Urinary bladder (tissue), 4 donors: ENCODE measurements at places on chromosomes 12 and 14. TPM values are rescaled to one million over a fixed set of nuclear protein-coding genes. Genes with fewer than 3 reads are reported as not detected.

- no peak for DNase-seq
Observed at GRCh38 chr12:80761838-80762237, 45.1 kb downstream of the MYF5 start.

DNA sequence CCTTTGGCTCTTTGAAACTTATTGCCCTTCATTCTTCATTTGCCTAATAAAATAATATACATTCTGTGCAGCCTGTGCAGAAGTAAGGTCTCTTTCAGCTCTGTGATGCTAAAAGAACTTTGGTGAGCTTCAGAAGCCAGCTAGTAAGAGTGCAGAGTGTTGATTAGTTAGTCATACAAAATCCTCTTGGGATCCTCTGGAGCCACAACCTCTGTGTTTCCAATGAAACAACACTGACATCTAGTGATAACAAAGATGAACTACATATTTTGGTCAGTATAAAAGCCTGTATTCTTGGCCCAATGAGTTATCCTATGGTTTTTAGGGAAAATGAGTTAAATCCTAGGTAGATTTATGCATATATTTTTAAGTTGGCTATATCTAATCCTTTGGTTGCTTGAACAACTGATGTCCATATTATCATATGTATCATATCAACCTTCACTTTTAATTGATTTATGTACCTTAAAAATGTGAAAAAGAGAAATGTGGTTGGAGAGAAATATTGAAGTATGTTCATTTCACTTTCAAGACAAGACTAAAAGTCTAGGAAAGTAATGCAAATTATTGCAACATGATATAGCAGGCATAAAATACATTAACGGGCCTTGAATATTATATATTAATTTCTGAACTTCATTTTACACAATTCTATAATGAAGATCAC lies 158.4 kb downstream of the KLHL28 start:
- peak; percentile 20 for DNase-seq

- DNase-seq, result no peak
Observed at GRCh38 chr14:84782902-84783301, 747.0 kb upstream of the FLRT2 start.

DNA sequence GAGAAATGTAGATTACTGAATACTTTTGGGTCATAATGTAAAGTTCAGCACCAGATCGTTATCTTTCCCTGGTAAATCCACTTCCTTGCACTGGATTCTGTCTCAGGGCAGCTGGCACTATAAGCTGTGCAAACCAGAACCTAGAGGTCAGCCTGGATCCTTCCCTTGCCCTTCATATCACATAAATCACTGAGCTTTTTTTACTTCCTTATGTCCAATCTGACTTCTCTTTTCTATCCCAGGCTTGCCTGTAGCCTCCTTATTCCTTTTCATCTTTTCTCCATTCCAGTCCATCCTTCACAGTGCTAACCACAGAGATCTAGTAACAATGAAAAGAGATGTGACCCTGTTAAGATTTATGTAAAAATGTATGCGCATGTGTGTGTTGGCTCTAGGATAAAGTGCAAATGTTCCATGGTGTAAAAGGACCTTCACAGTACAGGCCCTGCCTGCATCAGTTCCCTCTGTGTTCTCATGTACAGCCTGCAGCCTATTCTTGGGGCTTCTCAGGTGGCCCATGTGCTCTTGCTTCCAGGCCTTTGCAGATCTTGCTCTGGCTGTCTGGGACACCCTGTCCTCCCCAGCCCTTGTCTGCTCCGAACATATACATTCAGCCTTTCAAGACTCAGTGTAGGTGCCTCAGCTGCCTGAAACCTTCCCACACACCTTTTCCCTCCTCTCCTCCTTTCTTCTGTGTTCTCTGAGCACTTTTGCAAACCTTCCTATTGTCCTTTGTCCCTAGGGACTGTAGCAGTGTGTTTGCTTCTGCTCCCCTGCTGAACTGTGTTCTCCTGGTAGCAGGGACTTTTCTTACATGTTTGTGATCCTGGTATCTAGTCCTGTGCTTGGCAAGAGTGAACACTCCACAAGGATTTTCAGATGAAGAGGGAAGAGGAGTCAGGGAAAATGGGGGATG lies 30.0 kb downstream of the PELI2 start:
- DNase-seq, result no peak

The HNRNPC gene
- polyA plus RNA-seq, result 476 TPM

DNA sequence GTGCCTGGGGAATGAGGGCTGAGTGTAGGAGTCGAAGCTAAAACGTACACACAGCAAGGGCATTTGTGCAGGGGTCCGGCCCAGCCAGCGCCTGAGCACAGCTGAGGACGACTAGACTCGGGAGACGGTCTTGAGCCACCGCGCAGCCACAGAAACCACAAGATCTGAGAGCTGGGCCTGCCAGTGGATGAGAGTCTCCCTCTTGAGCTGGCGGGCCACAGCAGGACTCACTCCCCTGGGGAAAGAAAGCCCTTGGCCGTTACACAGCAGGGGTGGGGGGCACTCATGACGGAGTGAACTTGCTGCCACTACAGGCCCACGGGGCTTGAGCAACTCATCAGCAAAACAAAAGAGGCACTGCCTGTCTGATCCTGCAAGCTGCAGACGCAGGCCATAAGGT lies 23.0 kb downstream of the STX2 start:
- no peak for DNase-seq

DNA sequence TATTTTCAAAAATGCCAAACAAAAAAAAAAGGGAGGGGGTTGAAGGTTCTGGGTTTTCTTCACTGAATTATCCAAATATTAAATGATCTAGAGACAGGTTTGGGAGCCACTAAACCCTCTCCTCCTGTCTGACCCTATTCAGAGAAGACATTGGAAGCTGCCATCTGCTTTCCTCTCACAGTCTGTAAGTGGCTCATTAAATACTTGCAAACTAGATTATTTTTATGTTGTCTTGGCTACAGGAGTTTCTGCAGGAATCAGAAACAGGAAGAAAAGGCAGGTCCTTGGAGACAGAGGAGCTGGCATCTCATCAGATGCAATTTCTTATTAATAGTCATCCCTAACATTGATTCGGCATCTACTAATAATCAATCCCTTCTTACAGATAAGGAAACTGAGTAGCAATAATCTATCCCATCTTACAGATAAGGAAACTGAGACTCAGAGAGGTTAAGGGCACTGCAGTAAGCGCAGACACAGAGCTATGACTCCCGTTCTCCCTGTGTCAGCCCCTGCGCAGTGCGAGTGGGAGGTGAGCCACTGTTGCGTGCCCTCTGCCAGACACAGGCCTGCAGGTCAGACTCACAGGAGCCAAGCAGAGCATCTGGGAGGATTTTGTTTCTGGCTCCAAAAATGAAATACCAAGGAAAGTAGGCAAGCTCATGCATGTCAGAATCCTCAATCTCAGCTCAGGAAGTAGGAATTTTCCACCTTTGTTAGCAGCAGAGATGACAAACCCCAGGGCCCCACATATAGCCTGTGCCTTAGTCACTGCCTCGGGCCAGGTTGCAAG lies 11.0 kb downstream of the BDKRB2 start:
- DNase-seq, result no peak

GRCh38 chr14:67332468-67332867 lies 27.1 kb downstream of the ATP6V1D start:
- no peak for DNase-seq

- no peak for DNase-seq
Observed at GRCh38 chr14:100578552-100578951, 8.7 kb downstream of the BEGAIN start.

The ZNF10 gene
- polyA plus RNA-seq, result 10.8 TPM

The CEBPE gene
- 0.06 TPM for polyA plus RNA-seq

The PPFIBP1 gene
- 38.4 TPM for polyA plus RNA-seq

The TAS2R9 gene
- not detected for polyA plus RNA-seq

- DNase-seq, result no peak
Observed at GRCh38 chr14:90839024-90839888, 23.0 kb upstream of the TTC7B start.

DNA sequence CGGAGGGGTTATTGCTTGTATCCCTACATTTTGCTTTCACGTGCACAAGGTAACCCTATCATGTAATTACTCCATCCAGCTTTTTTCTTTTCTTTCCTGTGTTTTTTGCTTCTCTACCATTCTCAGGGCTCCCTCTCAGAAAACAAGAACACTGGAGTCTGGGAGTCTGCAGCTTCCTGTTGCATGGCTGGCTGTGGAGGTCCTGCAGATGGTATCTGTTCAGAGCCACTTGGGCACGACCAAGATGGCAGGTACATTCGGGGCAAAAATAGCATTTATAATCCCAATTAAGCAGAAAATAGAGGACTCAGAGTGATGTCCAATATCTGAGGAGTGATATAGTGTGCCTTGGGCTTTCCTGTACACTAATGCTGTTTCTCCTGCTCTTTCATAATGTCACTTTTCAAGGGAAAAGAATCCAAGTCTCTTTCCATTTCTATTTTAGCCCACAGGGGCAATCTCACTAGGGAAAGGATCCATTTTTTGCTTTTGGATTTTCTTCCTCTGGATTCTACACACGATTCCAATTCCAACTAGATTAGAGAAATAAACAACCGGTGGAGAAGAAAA lies 3.2 kb upstream of the NUMB start:
- DNase-seq, result no peak

The CIROP gene
- polyA plus RNA-seq, result not detected

DNA sequence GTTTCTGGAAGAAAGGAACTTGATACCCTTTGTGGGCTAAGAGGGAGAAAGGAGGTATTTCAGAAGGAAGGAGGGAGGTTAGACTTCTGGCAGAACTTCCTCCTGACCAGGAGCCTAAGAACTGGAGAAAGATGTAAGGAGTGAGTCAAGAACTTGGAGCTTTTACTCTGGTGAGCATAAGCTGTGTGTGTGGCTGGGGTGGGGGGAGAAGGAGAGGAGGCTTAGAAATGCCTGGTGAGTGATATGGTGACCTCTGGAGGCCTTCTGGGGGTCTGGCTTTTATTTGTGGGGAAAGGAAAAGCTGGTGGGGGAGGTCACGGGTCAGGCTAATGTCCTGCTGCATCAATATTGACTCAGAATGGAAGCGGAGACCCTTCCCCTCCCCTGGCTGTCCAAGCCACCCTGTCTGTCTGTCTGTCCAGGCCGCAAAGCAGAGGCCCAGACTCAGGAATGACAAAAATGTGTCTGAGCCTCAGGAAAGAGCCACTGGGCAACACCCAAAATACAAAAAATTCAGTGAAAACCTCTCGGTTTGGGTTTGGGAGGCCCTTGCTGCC lies 4.8 kb downstream of the LRP1 start:
- DNase-seq, result no peak

GRCh38 chr14:91417983-91418386 lies 365 bp upstream of the CCDC88C start:
- DNase-seq, result no peak

- no peak for DNase-seq
Observed at GRCh38 chr12:54859502-54859901, 5.2 kb downstream of the MUCL1 start.

DNA sequence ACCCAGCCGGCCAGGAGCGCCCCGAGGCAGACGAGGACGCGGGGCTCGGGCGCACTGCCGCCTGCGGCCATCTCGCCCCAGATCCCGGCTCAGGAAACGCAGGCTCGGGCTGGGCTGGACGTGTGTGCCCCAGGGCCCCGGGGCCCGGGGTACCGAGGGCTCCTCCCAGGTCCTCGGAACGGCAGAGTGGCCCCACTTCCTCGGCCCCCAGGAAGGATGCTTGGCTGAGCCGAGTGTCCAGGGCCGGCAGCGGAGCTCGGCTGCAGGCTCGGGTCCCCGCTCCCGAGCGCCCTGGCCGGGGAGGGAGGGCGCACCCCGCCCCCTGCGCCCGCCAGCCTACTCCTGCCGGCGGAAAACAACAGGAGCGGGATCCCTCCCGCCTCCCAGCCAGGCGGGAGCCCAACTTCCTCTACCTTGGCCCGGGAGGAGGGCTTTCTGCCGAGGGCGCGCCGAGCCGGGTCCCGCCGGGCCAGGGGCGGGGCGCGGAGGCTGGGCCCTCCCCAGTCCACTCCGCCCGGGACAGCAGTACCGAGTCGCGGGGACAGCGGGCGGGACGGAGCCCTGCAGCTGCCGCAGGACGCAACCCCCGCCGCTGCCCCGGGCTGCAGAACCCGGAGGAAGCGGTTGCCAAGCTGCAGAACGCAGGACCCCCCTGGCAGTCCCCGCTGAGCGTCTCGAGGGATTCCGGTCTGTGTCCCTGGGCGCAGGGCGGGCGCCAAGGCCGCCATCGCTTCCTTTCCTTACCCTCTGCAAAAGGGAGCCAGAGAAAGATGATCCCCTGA lies at the start of gene VSIG10:
Gene VSIG10 (minus strand): TSS at position 411 of the 782 bp plus-strand sequence. CDS start 340 bp downstream, at position 71.
- no peak for DNase-seq

- no peak for DNase-seq
Observed at GRCh38 chr12:16756833-16757555, 151.0 kb upstream of the LMO3 start.

DNA sequence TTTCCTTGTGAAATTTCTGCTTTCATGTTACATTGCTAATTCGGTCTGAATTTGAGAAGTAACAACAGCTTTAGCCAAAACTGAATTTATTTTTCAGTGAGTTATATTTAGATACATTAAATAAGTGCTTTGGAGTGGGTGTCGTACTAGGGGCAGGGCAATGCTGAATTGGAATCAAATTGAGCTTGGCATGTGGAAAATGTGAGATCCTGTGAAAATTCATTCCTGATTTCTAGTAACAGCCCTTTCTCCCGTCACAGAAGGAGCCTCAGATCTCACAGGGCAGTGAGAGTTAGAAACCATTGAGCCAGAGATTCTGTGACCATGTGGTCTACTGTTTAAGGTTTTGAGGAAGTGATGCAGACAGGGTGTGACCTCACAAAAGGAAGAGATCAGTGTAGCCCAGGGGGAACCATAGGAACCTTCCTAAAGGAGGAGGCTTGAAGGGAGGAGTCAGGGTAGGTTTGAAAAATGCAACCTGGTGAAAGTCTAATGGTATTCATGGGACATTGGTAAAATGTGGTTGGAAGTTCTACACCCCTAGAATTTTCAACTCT lies 1136.8 kb downstream of the AACS start:
- DNase-seq, result no peak

The SIX1 gene
- 0.52 TPM for polyA plus RNA-seq

DNA sequence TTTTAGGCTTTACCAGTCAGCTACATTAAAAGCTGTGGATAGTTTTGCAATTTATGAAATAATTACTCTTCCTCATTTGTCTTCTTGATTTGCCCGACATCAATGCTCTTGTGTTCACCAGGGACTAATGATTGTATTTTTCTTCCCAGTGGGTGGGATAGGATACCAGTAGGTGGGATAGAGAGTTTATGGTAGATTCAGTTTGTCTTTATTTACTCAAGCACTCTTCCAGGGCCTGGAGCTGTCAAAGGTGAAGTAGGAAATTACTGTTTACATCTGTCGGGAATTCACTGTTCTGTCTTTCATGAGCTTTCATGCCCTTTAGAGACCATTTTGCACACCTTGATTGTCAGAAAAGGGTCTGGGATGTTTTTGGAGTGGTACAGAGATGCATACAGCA lies 36.6 kb downstream of the ETV6 start:
- no peak for DNase-seq
